ENCODE measurements at places on chromosomes 5 and 9.

- DNase-seq, result no peak
Observed at GRCh38 chr9:12091865-12092527, 601.2 kb upstream of the TYRP1 start.

GRCh38 chr5:139822553-139823425, 27.2 kb downstream of the PSD2 start:
- DNase-seq, result no peak

DNA sequence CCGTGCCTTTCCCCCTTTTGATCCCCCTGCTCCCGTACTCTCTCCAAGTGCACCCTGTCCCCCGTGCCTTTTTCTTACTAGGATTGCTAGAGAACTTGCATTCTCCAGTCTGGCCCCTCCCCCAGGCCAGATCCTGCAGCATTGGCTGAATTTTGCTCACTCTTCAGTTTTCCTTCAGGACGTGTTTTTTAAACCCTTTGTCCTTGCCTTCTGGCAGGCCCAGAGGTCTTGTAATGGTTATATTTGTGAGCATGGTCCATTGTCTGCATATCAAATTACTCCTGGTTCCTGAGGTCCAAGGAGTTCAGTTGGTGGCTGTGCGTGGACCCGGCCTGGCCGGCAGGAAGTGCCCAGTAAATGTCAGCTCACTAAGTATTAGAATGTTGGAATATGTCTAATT, 606 bp downstream of the TBC1D13 start:
- DNase-seq, result no peak

- DNase-seq, result no peak
Observed at GRCh38 chr9:137945581-137945980, 68.0 kb downstream of the CACNA1B start.

- peak; percentile 31 for DNase-seq
Observed at GRCh38 chr5:139633295-139634027, 14.7 kb upstream of the CXXC5 start.

GRCh38 chr9:84691634-84692033, 22.1 kb downstream of the NTRK2 start:
- no peak for DNase-seq

GRCh38 chr5:125244531-125244930, 498.1 kb upstream of the ZNF608 start:
- DNase-seq, result no peak

GRCh38 chr9:132026932-132027585, 52.6 kb downstream of the MED27 start:
- no peak for DNase-seq

DNA sequence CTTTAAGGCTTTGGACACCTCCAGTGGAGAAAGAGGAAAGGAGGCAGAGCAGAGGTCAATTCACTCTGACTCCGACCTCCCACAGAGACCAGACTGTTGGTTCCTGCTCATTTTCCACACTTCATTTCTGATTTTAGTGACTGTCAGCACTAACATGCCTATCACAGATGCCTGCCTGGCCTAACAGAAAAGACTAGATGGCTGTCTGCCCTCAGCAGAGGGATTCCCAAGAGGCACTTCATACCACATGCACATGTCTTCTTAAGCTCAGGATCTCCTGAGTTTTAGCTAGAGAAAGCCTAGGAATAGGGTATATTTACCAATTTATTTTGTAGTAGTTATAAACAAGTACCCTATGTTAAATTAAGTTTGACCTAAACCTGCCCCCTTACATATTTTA, 336.0 kb downstream of the ENC1 start:
- DNase-seq, result no peak

GRCh38 chr5:139636975-139637408, 11.2 kb upstream of the CXXC5 start:
- DNase-seq, result no peak

GRCh38 chr5:150401376-150402228, 11.1 kb downstream of the CD74 start:
- no peak for DNase-seq

DNA sequence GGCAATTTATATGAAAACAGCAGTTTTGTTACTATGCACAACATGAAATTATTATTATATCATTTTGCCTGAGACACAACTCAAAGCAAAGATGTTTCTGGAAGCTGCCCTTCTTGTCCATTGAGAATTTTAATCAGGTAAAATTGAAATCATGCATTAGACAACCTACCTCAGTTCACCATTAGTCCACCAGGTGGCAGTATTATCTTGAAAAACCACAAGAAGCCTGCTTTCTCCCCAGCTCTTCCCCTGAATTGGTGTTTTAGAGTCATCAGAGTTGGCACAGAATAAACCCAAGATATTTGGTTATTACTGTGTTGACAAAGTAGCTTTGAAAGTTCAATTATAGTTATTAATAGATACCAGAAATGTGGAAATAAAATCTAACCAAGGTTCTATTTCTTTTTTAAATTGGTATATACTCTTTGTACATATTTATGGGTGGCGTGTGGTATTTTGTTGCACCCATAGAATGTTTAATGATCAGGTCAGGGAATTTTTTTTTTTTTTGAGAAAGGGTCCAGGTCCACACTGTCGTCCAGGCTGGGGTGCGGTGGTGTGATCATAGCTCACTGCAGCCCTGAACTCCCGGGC, 25.7 kb downstream of the UTP15 start:
- peak; percentile 4 for DNase-seq

GRCh38 chr5:54758038-54758437, 227.4 kb downstream of the ESM1 start:
- DNase-seq, result no peak

GRCh38 chr5:107228226-107228625, 442.5 kb downstream of the EFNA5 start:
- DNase-seq, result no peak

DNA sequence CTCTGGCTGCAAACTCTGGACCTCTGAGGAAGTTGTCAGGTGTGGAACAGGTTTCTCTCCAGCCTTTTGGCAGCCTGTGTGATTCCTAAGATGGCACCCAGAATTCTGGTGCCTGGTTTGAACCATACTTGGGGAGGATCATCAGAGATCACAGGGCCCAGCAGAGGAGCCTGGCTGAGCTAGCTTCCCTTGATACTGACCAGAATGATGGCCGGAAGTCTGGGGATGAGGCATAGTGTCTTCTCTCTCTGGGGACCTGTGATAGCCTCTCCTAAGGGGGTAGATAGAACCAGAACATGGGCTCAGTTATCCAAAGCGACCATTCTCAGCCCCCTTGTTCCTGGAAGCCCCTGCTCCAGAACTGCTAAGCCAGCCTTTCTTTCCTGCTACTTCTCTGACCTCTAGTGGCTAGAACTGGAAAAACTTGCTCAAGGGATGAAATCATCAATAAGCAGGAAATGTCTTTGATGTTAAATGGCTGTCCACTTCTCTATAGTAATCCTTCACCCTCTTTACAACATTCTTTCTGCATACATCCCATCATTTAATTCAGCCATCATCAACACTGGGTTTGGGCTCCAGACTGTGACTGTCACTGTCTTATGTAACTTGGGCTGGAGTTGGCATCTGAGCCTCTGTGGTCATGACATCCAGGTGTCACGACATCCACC, 55.1 kb downstream of the C9orf152 start:
- peak; percentile 13 for DNase-seq

GRCh38 chr9:129267141-129267540, 89.1 kb upstream of the IER5L start:
- DNase-seq, result no peak

GRCh38 chr5:88724201-88724600, 158.8 kb downstream of the MEF2C start:
- no peak for DNase-seq

- no peak for DNase-seq
Observed at GRCh38 chr5:10451137-10451824, 9.6 kb downstream of the ROPN1L start.

DNA sequence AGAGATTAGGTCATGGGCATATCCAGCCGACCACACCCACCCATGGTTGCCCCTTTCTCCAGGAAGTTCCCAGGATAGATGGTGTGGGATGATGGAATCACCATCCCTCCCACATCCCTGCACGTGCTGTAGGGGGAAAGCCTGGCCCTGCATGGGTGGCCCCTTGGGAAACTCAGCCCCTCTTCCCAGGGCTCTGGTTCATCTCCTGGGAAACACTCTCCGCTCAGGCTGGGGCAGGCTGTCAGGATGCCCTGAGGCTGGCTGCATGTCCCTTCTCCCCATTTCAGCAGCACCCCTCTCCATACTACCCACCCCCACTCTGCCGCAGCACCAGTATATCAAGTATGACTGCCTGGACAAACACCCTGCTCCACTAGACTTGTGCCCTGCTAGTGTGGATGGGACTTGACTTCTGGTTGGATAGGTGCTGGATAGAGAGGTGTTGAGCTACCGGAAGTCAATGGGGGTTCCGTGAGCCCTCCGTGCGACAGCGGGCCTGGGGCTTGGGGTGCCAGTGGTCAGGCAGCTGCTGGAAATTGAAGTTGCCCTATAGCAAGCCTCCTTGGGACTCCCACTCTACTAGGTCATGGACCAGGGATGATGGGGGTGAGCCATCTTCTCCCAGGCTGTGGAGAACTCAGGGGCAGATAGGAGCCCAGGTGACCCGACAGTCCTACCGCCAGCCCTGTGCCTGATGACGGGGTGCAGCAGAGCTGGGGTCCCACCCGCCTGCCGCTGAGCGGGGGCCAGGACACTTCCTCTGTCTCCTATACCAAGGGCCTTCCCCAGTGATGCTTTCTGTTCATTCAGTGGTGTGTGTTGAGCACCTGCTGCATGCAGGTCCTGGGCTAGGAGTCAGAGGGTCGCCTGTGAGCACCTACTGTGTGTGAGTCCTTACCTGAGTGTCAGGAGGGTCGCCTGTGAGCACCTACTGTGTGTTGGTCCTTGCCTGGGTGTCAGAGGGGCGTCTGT, 69.4 kb upstream of the COL5A1 start:
- no peak for DNase-seq

- DNase-seq, result no peak
Observed at GRCh38 chr5:65808818-65809217, 86.8 kb downstream of the NLN start.

- DNase-seq, result no peak
Observed at GRCh38 chr5:145942201-145942600, 5.8 kb downstream of the SH3RF2 start.

- DNase-seq, result no peak
Observed at GRCh38 chr5:101678481-101679193, 617.4 kb downstream of the SLCO4C1 start.

DNA sequence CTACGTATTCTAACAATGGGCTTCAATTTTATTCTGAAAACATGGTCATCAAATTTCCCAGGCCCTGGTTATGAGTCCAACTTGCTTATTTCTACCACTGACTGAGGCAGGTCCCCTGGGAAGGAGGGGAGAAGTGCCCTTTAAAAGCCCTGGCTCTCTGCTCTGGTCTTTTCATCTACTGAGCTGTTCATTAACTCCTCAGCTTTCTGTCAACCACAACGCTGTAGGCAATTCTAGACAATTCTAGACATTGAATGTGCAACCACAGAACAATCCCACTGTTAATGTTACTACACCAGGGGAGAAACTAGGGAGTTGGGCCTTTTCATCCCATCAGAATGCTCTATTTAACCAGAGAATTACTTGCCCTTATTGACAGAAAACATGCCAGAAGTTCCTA, 10.0 kb downstream of the MOCS2 start:
- no peak for DNase-seq

DNA sequence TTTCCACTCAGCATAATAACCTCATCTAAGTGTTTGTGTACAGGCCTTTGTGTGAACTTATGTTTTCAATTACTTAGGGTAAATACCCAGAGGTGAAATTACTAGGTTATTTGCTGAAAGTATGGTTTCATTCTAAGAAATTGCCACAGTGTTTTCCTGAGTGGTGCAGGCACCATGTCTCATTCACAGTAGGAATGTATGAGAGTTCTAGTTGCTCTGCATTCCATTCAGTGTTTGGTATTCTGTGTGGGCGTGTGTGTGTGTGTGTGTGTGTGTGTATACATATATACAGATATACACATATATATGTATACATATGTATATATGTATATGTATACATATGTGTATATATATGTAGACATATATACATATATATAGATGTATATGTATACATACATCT, 8.8 kb upstream of the SVEP1 start:
- no peak for DNase-seq

Measured in NCI-H1930 (cell line).